NCI-H2171 treated with DMSO at 0.1 percent for 48 hours (cell line): ENCODE measurements at places on chromosomes 11 and 22.
A peak's percentile ranks its signal among the peaks of the same experiment; 100 is the strongest.

GRCh38 chr22:48692734-48693376 is 1134.8 kb downstream of the BRD1 start:
- no peak for DNase-seq

DNA sequence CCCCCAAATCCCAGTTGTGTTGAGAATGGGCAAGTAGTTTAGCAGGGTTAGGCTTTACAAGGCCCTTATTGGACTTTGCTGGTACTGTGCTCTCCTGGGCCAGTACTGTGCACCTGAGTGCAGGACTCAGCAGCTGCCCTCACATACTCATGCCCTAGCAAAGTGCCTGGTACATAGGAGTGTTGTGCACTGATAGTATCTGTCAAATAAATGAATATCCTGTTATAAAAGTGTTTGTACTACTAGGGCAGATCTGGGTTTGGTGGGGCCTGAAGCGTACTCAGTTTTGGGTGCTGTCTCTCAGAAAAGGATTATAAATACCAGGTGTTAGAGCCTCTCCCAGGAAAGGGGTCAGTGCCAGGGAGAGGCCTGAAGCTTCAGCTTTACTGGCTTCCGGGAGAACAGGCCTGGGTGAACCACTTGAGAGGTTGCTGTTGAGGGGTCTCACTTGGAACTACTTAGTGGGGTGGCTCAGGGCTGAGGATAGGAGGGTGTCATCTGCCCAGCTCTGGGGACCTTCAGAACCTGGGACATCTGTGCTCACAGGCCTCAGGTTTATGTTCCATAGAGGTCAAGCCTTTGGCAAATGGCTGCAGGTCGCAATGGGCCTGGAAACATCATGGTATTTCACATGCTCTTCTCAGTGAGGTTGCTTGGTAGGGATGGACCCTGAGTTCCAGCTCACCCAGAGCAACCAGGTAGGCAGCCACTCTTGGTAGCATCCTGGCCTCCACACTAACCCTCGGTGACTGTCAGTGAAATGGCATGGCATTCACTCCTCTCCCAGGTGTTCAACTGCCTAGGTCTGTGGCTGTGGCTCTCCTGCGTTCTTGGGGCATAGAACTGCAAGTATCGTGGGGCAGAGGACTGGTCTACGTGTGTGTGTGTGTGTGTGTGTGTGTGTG is 106.1 kb downstream of the ZBTB16 start:
- DNase-seq, result no peak

DNA sequence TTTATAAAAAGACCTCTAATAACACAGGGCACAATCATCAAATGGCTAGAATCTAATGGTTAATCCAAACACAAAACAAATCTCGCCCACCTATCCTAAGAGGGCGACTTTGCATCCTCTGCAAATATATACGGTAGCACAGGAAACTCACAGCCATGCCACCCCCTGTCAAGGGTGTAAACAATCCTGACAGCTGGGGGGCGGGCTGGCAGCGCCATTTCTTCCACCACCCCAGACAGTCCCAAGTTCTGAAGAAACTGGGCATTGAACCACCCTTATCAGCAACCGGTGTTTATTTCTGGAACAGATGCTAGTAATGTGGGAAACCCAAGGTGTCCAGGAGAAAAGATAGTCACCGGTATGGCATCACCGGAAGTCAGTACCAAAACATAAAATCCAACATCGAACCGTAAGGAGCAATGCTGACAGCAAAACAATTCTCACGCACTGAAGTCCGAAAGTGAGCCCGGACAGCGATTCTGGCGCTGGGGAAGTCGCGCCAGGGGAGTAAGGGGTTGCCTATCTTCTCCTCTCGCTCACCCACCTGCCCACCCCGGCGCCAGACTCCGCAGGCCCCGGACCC is 825 bp downstream of the FBXO3 start:
- DNase-seq, result peak; percentile 33

DNA sequence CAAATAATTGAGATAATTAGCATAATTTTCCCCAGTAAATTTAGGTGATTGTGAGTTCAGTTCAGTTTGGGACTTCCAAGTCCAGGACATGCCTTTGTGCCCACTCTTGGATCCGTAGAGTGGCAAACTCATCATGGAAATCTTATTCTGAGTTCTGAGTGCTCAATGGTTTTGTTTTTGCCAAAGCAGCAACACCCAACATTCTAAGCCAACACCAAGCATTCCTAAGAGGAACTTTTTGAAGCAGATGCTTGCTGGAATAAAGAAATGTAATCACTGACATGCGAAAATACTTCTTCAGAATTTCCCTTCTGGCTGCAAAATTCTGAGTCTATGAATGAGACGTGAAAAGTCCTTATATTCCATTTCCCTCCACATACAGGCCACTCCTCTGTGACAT is 10.4 kb downstream of the MMP27 start:
- DNase-seq, result no peak

DNA sequence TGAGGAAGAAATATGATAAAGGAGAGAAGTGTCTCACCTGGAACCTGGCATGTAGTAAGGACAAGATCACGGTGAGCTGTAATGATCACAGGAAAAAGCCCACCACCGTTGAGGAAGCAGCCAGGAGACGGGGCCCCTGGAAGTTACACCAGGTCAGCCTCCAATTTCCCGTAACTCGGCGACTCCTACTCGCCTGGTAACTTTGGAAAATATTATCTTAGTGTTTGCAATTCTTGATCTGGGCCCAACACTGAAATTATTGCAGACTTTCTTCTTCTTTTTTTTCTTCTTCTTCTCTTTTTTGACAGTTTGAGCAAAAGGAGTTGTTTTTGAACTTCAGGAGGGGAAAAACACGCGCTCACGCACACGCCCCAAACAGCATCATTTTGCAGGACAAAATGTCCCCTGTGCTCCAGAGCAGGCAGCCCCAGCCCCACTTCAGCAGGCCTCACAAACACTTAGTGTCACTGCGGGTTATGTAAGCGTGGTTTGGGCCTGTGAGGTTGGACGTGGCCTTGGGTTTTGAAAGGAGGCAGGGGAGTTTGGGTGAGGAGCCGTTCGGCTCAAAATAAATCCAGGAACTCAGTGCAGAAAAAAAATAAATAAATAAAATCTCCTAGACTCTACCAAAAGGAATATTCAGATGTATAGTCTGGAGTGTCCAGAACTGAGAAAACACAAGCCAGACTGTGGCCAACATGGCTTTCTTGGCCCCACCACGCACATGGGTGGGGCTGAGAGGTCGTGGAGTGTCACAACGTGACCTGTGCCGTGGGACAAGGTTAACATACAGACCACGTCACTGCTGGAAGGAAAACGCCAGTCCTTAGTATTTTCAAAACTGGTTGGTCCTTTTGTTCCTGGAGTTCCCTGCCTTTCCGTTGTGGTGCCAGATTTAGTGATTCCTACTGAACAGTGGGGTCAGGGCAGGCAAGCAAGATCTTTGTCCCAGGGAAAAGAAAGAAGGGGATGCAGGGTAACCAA is 26.3 kb upstream of the MN1 start:
- no peak for DNase-seq

DNA sequence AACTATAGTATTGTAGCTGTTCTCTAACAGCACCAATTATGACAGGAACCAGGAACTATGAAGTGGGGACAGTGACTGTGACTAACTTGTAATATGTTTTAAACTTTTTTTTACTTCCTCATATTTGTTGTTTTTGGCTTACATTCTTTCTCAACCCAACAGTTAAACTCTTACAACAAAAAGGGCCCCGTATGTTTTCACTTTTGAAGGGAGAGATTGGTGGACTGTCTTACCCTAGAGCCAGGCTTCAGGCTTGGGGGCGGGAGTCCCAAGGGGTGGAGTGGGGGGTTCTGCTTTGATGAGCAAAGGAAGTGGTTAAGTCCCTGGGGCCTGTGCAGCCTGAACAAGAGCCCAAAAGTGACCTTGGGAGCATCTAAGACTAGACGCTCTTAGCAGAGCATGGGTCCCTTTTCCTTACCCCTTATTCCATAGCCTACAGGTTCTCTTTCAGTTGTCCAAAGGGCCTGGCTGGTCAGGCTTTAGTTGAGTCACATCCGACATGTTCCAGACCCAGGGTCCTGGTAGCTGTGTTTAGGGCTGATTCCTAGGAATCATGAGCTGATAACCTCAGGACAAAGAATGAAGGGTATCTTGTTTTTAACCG is 38.8 kb downstream of the STIM1 start:
- no peak for DNase-seq

- peak; percentile 27 for DNase-seq
Observed at GRCh38 chr11:121249039-121249663, 43.4 kb upstream of the SC5D start.

- DNase-seq, result no peak
Observed at GRCh38 chr11:77438487-77438886, 35.4 kb downstream of the PAK1 start.

DNA sequence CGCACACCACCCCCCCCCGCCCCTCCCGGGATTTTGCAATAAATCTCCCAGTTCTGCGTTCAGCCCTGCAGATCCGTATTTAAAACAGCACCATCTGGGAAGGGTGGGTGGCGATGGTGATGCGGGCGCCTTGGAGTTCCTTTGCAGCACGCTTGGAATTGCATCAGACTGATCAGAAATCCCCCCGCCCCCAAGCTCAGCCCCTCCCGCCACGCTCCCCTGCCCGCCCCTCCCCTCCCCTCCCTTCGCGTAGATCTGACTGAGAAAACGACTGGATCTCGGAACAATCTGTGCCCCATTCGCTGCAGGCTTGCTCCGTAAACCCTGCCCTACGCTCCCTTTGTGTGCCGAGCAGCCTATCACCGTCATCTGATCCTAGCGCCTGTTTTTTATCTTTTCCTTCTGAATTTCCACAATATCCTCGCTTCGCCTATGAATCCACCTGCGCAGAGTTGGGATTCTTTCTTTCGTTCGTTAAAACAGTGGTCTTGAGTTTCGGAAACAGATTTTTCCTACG is 18.1 kb upstream of the BDNF start:
- peak; percentile 70 for DNase-seq

GRCh38 chr11:110147962-110148709 is 54.9 kb downstream of the ZC3H12C start:
- no peak for DNase-seq

DNA sequence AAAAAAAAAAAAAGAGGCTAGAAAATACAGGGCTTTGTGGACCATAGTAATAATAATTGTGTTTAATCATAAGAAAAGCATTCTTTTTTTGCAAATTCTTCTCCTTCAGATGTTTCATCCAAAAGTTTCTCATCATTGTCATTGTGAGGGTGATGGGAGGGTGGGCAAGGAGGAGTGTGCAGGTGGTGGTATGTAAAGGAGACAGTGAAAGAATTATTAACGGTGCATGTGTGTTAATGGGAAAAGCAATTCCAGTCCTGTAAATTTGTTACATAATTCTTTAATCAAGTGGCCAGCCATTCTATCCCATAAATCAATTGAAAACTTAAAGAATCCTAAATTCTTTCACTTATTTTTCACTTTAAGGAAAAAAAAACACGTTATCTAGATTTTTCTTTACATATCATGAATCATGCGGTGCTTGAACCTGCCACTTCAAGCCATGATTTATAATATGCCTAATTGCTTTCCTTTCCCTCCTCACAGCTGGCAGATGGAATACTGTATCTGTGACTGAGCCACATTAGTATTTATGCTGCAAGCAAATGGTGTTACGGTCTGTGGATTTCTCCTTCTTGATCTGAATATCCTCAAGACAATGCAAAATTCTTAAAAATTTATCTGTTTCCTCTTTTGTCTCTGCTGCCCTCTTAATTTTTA is 318.5 kb downstream of the JRKL start:
- peak; percentile 91 for DNase-seq

DNA sequence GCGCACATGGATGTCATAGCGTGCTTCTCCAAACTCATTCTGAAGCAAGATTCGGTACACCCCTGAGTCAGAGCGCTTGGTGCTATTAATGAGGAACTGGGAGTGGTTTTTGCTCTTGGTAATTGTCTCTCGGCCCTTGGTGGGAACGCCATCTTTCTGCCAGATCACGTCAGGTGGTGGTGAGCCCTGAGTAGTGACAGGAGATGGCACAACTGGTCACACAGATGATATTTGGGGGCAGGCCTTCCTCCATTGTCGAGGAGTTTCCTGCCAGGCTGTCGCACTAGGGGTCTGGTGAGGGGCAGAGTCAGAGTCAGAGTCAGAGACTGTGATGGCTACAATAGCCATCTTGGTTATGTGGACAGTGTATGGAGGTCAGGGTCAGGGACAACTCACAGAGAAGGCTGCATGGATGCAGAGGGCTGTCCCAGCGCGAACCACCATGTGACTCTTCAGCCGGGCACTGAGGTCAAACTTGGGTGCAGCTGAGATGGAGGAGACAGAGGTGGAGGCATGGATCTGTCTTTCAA is 9.3 kb downstream of the TMEM86A start:
- DNase-seq, result no peak

- DNase-seq, result no peak
Observed at GRCh38 chr11:13687271-13687670, 18.8 kb downstream of the FAR1 start.
